ENCODE measurements at places on chromosomes 7 and 10. TPM values are rescaled to one million over a fixed set of nuclear protein-coding genes. Genes with fewer than 3 reads are reported as not detected.

DOCK1 gene
- total RNA-seq: 0.18 TPM

FOXL3 gene
- not detected for total RNA-seq

FERD3L gene
- not detected for total RNA-seq

CALHM3 gene
- total RNA-seq: not detected

PAPOLB gene
- total RNA-seq: not detected

CARD11 gene
- total RNA-seq: 68.4 TPM

GIMAP7 gene
- 51.4 TPM for total RNA-seq

Measured in CD8-positive, alpha-beta memory T cell (primary cell).